ENCODE measurements at places on chromosomes 1 and 21.

GRCh38 chr1:107138166-107138565 is 2.7 kb upstream of the NTNG1 start:
- DNase-seq = no peak

- no peak for DNase-seq
These were observed 11.5 kb downstream of the LRP8 start for GRCh38 chr1:53316424-53316765.

GRCh38 chr1:8476006-8476405 is 158.1 kb downstream of the SLC45A1 start:
- no peak for DNase-seq

GRCh38 chr1:82795508-82796149 is 994.9 kb downstream of the ADGRL2 start:
- no peak for DNase-seq

GRCh38 chr1:22237433-22238093 is 94.7 kb upstream of the WNT4 start:
- DNase-seq = no peak

GRCh38 chr1:207627496-207627895 is 17.4 kb upstream of the CR1L start:
- DNase-seq = no peak

DNA sequence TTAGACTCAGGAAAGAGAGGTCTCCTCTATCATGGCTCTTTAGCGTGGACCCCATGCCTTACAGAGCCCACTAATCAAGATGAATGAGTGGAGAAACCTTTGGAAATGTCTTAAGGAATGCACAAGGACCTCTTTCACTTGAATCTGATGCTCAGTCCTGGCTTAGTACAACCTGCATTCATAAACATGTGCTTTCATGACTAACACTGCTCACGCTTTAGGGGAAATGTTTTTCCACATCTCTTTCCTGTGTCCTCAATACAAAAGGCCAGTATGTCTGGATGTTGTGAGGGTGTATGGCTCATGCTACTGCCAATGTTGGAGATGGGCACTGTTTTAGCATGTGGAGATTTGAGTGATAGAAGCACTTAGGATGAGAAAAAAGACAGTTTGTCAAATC is 14.2 kb upstream of the GNG12 start:
- no peak for DNase-seq

GRCh38 chr1:40353082-40353481 is 20.4 kb upstream of the SMAP2 start:
- DNase-seq = no peak

DNA sequence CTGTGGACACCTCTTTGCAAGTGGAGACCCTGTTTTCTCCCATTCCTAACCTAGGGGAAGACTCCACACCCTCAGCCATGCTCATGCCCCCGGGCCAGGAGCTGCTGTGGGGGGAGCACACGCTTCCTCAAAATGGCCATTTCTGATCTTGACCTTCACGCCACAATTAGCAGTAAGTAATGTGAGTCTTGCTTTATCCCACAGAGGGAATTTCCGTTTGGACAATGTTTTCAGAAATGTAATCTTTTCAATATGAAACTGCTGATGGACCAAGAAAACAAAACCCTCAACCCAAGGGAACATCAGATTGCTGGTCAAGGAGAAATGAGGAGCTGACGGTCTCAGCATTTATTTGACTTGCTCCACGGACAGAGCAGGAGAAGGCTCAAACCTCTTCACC is 8.3 kb upstream of the KCNE1 start:
- no peak for DNase-seq

GRCh38 chr1:169890761-169891538 is 2.7 kb downstream of the SCYL3 start:
- no peak for DNase-seq

GRCh38 chr1:243487649-243488227 is 231.9 kb downstream of the SDCCAG8 start:
- DNase-seq = no peak

- DNase-seq = no peak
These were observed 4.9 kb upstream of the SAMD11 start for GRCh38 chr1:918843-919242.

DNA sequence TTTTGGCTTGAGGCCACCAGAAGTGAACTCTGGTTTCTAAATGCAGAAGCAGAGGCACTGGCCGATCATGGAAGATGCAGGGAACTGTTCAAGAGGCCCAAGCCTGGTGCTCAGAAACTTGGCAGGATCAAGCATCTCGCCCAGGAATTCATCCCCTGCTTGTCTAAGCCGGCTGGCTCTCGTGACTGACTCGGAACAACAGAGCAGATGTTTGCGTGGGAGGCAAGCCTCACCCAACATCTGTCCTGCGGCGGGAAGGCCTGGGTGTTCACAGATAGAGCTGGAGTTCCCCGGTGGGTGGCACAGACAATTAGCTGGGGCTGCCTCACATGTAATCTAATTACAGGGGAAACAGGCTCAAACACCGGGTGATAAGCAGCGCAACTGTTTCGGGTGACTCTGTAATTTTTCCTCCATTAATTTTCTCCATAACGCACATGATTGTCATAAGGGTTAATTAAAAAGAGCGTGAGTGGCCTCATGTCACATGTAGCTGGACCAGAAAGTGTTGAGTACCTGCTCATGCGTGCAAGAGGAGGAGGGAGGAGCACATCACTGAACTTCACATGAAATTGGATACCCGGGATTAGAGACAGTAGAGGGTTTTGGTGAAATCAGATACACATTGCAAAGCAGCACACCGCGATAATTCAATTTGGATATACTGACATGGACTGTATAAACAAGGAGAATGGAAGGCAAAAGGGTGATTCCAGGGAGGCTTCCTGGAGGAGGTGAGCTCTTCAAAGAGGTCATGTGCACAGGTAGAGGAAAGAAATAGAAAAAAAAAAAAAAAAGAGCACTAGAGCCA is 180.0 kb downstream of the ETS2 start:
- DNase-seq = peak; percentile 23

DNA sequence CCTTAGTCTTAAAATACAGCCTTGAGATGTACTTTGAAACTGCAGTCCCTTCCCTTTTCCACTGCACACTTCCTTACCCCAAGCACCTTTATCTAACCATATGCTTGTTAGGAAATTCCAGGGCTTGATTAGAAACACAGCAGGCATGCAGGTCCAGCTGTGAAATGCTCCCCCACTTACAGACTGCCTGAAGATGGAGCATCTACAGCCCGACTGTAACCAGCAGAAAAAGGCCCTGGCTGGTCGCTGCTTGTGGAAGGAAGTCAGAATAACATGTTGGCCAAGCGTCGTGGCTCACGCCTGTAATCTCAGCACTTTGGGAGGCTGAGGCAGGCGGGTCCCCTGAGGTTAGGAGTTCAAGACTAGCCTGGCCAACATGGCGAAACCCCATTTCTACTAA is 37.2 kb downstream of the VN1R5 start:
- no peak for DNase-seq

GRCh38 chr1:8671306-8671917 is 146.0 kb downstream of the RERE start:
- DNase-seq = no peak

GRCh38 chr1:161198897-161199431 is at the start of gene ADAMTS4:
Gene ADAMTS4 (minus strand): TSS chr1:161199054. CDS start chr1:161198627, 427 bp downstream.
- no peak for DNase-seq

DNA sequence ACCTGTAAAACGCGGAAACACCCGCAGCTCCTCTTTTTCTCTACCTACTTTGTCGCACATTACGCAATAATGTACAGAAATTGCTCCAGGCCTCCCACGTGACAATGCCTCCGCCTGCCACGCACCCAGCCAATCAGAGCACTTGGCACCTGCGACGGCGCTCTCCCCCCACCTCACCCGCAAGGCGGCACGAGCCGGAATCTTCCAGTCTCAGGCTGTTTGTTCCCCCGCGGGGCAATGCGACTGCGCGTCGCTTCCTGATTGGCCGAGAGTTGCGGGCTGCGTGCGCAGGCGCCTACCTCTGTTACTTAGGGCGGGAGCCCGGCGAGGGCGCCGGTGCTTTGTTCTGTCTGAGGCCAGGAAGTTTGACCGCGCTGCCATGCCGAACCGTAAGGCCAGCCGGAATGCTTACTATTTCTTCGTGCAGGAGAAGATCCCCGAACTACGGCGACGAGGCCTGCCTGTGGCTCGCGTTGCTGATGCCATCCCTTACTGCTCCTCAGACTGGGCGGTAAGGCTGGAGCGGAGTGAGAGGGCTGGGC is at the start of gene MAEL:
Gene MAEL, plus strand, starts transcription at position 307 of the 542 bp plus-strand sequence. Its CDS starts 73 bp downstream, at position 380.
- no peak for DNase-seq

- DNase-seq = no peak
These were observed 192.0 kb upstream of the JUN start for GRCh38 chr1:58975888-58976287.

DNA sequence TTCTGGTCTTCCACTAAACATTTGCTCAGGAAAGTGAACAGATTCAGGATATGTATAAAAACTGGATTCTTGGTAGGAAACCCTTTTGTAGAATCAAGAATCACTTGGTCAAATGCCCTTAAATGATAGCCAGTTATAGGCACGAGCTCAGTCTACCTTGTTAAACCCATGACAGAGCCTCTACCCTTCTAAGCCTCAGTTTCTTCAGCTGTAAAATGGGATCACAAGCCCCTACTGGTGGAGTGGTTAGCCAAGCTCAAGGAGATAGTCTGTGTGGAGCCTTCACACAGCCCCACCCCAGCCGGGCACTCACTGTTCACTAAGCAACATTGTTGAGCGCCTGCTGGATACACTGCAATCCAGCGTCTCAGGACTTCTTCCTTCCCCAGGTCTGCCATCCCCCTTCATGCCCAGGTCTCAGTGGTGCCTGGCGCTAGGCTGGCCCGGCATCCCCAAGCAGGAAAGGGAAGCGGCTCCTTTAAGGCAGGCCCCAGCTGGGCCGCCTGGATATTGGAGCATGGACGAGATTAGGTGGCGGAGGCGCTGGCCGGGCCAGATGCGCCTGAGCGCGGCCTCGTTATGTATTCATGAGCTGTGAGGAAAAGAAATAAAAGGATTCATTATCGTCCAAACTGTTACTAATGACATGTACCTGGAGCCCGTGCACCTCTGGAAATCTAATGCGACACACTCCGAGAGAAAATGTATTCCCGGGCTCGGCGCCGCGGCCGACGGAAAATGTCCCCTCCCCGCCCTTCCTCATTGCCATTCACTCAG is 75.6 kb downstream of the TAS1R2 start:
- no peak for DNase-seq

DNA sequence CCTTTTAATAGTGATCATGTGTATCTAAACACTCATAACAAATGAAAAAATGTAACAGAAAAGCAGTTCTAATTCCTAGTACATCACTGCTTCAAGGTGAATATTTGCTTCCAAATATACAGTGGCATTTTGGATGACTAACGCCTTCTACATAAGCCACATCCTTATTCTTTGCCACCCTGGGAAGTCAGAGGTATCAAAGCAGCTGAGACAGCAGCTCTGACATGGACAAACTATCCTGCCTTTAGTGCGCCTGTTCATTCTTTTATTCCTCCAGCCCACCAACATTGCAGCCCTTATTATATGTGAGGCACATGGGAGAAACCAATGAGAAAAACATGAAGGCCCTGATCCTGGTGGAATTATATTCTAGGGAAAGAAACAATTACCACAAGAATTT is 183.0 kb downstream of the APP start:
- no peak for DNase-seq

DNA sequence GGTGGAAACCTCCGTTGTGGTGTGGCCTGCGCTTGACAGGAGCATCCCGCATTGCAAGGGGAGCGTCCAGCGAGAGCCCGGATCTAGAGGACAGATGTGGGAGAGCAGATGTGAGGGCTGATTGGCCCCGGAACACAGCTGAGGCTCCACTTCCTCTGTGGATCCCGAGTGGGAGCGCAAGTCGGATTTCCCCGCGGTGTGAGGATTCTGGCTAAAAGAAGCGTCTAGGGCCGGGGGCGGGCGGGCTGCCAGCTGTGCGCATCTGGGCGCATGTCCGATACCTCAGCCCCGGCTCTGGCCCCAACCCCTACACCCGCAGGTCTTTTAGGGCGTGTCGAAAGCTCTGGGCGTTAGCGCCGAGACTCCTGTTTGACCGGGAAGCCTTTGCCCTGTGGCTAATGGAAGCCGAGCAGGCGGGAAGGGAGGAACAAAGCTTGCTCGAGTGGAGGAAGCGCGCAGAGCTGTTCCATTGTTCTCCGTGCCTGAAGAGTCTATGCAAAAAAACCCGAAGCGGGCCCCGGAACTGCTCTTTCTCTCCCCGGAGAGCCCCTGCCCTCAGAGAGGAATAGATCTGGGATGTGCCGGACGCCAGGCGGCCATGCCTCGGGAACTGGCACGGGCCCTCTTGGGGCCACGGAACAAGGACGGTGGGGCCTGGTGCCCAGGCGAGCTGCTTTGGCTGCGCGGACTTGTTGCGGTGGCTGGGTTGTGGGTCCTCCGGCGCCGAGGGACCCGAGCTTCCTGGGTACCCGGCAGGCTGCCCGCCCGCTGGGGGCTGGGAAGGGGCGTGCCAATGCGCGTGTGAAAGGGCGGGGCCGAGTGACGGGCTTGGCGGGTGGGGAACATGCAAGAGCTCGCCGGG is 111.1 kb downstream of the NAV1 start:
- no peak for DNase-seq

All from stimulated activated CD8-positive, alpha-beta memory T cell treated with anti-CD3 and anti-CD28 coated beads, Interleukin-7, amount 100 ng/mL, for 24 hours (primary cell).